ENCODE measurements at places on chromosomes 5 and 9. TPM values are rescaled to one million over a fixed set of nuclear protein-coding genes. Genes with fewer than 3 reads are reported as not detected.

C9orf85 gene
- total RNA-seq = 9.2 TPM

SLC6A7 gene
- total RNA-seq = not detected

ADAMTSL2 gene
- total RNA-seq = 0.20 TPM

SLC34A3 gene
- not detected for total RNA-seq

BTNL8 gene
- not detected for total RNA-seq

TXNDC8 gene
- total RNA-seq = not detected

MCCC2 gene
- total RNA-seq = 42.6 TPM

SLC46A2 gene
- not detected for total RNA-seq

ECSCR gene
- not detected for total RNA-seq

ADAMTS16 gene
- total RNA-seq = not detected

SNX24 gene
- total RNA-seq = 3.4 TPM

SLU7 gene
- 66.6 TPM for total RNA-seq

ANKRD31 gene
- 0.51 TPM for total RNA-seq

- no peak for DNase-seq
Observed at GRCh38 chr9:134341306-134341705, 15.1 kb downstream of the RXRA start.

DNA sequence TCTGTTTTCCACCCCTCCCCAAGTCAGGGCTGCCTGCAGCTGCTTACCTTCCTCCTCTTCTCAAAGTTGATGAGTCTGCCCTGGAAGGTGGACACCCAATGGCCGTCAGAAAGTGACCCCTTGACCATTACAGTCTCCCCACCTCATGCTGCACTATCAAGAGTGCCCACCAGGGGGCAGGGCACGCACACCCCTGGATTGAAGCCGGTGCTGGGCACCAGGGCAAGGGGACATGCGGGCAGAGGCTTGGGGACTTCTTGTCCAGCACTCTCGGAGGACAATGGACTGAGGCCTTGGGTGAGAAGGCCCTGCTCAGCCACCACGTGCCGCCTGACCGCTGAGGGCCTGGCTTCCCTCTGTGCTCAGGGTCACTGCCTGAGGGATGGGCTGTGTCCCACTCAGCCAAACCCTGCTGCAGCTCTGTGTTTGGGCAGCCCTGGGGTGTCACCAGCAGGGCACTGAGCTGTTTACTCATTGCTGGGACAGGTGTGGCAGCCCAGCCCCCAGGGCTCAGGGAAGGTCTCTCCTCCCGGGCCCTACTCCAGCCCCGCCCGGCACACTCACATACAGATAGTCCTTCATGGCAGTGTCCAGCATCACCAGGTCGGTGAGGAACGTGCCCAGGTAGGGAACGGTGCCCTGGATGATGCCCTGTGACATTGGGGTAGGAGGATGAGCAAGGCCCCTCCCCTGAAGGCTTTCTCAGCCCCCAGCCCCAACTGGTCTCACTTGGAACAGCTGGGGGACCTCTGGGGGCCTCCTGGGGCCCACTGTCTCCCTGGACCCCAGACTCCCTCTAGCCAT lies 17.7 kb downstream of the RALGDS start:
- DNase-seq = peak; percentile 70

GRCh38 chr9:32969270-32969669 lies 32.2 kb downstream of the APTX start:
- no peak for DNase-seq

DNA sequence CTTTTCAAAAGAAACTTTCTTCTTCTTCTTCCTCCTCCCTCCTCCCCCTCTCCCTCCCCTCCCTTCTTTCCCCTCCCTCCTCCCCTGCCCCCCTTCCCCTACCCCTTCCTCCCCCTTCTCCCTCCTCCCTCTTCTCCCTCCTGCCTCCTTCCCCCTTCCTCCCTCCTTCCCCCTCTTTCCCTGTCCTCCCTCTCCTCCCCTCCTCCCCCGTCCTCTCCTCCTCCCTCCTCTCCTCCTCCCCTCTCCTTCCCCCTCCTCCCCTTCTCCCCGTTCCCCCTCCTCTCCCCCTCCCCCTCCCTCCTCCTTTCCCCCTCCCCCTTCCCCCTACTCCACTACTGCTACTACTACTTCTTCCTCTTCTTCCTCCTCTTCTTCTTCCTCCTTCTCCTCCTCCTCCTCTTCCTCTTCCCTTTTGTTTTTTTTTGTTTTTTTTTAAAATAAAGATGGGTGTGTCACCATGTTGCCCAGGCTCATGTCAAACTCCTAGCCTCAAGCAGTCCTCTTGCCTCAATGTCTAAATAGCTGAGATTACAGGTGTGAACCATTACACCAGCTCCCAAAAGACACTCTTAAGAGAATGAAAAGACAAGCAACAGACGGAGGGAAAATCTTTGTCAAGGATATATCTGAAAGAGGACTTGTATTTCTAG lies 87.5 kb downstream of the SCAMP1 start:
- no peak for DNase-seq

GRCh38 chr5:40991168-40991980 lies 79.8 kb downstream of the MROH2B start:
- DNase-seq = no peak

DNA sequence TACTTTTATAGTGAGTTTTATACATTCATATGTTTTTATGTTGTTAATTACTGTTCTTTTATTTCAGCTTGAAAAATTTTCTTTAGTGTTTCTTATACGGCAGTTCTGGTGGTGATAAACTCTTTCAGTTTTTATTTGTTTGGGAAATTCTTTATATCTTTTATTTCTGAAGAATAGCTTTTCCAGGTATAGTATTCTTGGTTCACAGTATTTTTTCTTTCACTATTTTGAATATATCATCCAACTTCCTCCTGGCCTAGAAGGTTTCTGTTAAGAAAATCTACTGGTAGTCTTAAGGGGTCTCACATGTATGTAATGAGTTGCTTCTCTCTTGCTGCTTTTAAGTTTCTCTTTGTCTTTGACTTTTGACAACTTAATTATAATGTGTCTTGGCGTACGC lies 79.4 kb downstream of the NXNL2 start:
- DNase-seq = no peak

GRCh38 chr9:75372499-75373268 lies 284.4 kb downstream of the OSTF1 start:
- no peak for DNase-seq

- no peak for DNase-seq
Observed at GRCh38 chr5:15704397-15704947, 204.5 kb downstream of the FBXL7 start.

DNA sequence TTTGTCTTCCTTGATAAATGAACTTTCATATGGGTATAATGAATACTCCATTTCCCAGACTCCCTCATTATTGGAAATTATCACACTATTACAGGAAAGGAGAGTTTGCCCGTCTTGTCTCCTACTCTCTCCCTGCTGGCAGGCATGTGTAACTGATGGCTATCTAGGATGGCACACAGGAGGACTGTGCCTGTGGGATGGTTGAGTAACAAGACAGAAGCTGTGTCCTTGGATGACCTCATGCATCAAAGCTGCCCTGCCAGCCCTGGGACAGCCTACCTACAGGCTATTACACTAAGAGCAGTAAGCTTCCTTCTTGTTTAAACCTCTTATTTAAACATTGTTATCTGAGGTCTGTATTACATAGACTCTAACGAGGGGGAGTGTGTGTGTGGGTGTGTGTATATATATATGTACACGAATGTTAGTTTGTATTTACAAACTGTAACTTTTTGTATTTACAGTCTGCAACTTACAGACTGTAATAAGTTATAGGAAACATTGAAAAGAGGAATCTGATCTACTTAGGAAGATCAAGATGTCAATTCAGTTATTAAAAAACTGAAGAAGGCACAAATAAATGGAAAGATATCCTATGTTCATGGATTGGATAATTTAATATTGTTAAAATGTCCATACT lies 247.6 kb upstream of the ACO1 start:
- DNase-seq = no peak

DNA sequence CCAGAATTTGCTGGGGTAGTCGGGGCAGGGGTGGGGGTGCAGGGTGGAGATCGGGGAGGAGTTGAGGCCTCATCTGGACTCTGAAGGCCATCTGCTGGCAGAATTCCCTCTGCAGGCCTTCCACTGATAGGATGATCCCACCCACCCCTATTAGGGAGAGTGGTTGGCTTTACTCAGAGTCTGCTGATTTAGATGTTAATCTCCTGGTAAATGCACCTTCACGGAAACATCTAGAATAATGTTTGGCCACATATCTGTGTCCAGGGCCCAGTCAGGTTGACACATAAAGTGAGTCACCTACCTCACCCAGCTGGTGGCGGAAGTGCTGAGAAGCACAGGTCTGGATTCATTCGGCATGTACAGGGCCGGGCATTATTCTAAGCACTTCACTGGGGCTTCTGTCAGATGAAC lies 50.0 kb downstream of the DAPK1 start:
- DNase-seq = no peak

- DNase-seq = no peak
Observed at GRCh38 chr5:42719034-42719433, 37.6 kb upstream of the CCDC152 start.

DNA sequence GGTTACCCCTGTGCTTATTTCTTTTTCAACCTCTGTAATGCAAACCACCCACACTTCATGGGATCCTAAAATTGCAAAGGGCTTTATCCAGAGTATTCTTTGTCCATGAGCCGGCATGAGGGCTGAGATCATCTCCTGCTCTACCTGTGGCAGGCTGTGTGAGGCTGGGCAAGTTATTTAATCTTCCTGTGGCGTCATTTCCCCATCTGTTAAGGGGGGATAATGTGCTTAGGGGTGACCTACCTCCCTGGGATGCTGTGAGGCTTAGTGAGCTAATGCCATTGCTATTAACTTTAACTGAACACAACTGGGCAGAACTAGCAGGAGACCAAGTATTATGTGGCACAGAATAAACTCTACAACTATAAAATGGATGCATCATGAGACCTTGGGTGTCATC lies 17.0 kb downstream of the FRMPD1 start:
- no peak for DNase-seq

DNA sequence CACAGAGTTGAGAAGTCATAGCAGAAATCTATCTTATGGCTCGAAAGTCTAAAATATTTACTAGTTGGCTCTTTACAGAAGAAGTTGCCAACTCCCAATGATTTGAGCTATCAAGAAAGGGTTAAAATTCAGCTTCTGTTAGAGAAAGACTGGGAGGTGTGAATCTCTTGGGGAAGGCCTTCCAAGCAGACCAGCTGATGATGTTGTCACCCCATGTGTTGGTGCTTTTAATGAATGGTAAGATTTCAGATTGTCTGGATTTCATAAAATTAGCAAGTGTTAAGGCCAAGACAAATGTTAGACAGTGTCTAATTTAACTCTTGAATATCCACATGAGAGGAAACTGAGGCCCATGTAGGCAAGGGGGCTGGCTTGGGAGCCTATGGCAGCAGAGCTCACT lies 63.9 kb downstream of the PPARGC1B start:
- DNase-seq = no peak

DNA sequence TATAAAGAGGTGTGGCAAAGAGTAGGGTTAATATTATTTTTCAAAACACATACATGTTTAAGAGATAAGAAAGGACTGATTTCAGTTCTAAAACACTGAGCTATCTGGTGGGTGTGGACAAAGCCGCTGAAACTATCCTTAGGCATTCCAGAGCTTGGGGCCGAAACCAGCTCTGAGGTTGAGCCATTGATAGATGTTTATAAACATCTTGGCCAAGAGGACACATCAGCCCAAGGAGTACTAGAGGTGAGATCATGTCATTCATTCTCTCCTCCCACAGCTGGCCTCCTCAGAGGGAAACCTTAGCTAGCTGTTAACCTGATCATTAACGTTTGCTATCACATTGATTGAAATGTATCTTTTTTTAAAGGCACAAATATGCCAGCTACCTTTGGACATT lies 89.9 kb downstream of the NLN start:
- no peak for DNase-seq

- no peak for DNase-seq
Observed at GRCh38 chr9:121568343-121569265, 69.0 kb upstream of the GGTA1 start.

GRCh38 chr5:147479949-147480348 lies 29.9 kb downstream of the DPYSL3 start:
- DNase-seq = no peak

DNA sequence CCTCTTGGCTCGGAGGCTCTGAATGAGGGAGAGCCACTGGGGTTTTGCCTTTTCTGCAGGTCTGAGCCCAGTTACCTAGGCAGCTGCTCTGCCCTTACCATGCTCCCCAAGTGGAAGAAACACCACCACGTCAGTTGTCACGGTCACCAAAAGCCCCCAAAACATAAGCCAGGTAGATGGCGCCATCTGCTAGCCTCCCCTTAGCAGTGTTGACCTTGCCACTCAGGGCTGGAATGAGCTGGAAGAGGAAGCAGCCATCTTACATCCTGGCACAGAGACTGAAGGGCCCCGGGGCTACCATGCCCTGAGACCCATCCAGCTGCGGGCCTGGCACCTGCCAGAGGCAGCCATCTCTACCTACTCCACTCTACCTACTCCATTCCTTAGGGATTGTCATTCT lies 7.4 kb downstream of the ZER1 start:
- no peak for DNase-seq

- no peak for DNase-seq
Observed at GRCh38 chr9:112925058-112925641, 34.5 kb upstream of the SLC46A2 start.

- no peak for DNase-seq
Observed at GRCh38 chr5:140734354-140734753, 34.1 kb downstream of the ZMAT2 start.

GRCh38 chr5:146078566-146078965 lies 26.8 kb downstream of the PLAC8L1 start:
- no peak for DNase-seq

DNA sequence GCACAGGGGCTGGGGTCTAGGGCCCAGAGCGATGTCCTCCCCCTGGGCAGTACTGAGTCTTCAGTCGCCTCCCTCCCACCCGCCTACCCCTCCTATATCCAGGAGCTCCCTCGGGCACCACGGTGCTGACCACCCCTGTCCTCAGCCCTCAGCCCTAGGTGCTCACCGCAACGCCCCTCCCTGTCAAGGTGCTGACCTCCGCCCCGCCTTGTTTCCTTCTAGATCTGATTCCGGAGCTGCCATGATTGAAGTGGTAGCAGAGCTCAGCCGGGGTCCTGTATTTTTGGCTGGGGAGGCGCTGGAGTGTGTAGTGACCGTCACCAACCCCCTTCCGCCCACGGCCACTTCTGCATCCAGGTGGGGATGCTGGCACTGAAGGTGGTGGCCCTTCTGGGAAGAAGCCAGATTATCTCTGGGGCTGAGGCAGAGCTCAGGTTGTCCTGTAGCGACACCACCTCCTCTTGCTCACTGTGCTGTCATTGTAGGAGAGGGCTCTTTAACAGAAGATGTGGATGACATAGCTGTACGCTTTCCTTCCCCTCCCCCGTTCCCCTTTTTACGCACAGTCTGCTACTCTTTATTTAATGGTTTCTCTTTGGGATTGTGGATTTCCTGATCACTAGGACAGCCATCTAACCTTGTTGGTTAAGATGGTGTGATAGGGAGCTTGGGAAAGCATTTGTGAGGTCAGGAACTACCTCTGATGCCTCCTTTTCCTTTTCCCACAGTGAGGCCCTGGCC lies 598 bp downstream of the RGP1 start:
- DNase-seq = no peak

- DNase-seq = no peak
Observed at GRCh38 chr5:156312897-156313694, 13.9 kb upstream of the SGCD start.

GRCh38 chr9:97600531-97601227 lies 32.5 kb downstream of the TSTD2 start:
- no peak for DNase-seq

- no peak for DNase-seq
Observed at GRCh38 chr5:90506221-90506620, 23.2 kb downstream of the LYSMD3 start.

GRCh38 chr5:61115968-61116367 lies 46.3 kb downstream of the SMIM15 start:
- DNase-seq = no peak

GRCh38 chr5:149700347-149700746 lies 29.8 kb upstream of the PPARGC1B start:
- DNase-seq = no peak

Measured in activated naive CD8-positive, alpha-beta T cell treated with anti-CD3 and anti-CD28 coated beads, Interleukin-2, amount 10 ng/mL, durations not matched to agents 7 days and 5 days (primary cell).